WTC11 (cell line): ENCODE measurements at places on chromosomes 7 and 10.
A peak's percentile ranks its signal among the peaks of the same experiment; 100 is the strongest.

DNA sequence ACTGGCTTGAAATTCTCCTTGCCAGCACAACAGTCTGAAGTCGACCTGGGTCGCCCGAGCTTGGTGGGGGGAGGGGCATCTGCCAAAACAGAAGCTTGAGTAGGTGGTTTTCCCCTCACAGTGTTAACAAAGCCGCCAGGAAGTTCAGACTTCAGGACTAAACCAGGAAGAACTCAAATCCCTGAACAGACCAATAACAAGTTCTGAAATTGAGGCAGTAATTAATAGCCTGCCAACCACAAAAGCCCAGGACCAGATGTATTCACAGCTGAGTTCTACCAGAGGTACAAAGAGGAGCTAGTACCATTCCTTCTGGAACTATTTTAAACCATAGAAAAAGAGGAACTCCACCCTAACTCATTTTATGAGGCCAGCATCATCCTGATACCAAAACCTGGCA, 45.3 kb downstream of the LRRC72 start:
- no peak for DNase-seq

DNA sequence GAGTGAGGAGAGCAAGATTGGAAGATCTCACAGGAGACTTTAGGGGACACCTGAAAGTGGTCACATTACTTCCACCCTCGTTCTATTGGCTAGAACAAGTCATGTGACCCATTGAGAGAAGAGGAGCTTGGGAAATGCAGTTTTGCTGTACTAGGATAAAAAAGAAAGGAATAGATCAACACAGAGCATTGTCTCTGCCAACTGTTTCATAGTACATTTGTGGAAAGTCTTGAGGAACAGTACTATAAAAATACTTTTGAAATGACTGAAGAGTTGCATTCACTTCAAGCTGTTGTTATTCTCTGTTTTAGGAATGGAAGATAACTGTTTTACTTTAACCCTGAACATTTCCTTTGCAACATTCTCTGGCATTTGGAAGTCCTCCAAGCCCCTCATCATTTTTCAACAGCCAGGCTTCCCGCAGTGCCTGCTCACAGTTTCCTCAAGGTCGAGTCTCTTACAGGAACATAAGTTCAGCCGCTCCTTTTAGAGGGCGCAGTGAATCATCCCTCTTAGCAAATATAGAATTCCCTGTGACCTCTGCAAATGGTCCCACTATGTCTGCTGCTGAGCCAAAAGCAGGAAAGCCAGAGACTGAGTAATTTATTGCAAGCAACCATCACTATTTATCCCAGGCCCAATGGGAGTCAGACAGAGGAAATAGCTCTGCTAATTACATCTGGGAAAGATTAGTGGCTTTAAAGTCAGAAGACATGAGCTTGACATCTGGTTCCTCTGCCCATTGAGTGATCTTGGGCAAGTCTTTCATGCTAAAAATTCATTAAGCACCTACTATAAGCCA, 40.7 kb downstream of the MRPL32 start:
- no peak for DNase-seq

GRCh38 chr10:34348917-34349485, 466.1 kb downstream of the PARD3 start:
- DNase-seq: no peak

GRCh38 chr10:35387768-35388167, 51.5 kb downstream of the CCNY start:
- no peak for DNase-seq

GRCh38 chr7:133207687-133208086, 45.2 kb upstream of the EXOC4 start:
- DNase-seq: no peak

GRCh38 chr7:123241809-123242208, 42.0 kb upstream of the SLC13A1 start:
- DNase-seq: no peak

DNA sequence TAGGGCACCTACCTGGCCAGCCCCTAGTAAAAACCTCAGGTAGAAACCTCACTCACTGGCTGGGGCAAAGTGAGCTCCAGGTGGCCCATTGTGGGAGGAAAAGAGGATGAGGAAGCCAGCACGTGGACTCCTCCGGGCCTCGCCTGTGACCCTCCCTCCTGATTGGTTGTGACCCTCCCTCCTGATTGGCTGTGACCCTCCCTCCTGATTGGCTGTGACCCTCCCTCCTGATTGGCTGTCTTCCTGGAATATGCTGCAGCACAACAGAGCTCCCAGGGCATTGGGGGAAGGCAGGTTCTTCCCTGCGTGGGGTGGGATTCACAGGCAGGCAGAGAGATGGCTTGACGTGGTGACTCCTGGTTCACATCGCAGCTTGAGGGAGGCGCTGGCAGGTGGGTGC, 343.0 kb downstream of the GLRX3 start:
- DNase-seq: no peak

DNA sequence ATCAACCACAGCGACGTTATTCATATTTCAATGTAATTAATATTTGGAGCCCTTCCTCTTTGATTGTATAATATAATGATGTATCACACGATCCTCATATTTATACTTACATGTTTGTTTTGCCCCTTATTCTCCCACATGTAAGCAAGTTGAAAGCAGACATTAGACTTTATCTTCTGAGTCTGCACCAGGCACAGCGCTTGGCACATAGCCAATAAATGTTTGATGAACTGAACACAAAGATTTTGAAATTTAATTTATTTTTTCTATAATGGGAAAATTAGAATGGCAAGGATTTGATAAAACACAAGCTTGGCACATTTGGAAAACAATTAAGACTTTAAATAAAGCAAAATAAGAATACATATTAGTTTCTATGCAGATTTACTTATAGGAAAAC, 31.6 kb downstream of the ZFAND4 start:
- DNase-seq: no peak

GRCh38 chr10:109924967-109925620, 1.8 kb upstream of the XPNPEP1 start:
- no peak for DNase-seq

DNA sequence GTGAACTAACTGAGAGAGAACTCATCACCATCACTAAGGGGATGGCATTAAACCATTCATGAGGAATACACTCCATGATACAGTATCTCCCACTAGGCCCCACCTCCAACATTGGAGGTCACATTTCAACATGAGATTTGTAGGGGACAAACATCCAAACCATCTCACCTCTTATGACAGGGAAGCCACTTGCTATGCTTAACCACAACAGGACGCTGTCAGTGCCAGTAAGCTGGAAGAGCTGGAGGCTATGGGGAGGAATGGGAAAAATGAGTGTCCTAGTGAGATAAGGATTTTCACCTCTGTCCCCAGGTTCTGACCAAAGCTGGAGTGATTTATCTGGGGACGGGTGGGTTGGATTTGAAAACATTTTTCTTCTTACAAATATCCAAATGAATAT, 17.6 kb downstream of the PLCE1 start:
- DNase-seq: no peak

- DNase-seq: peak; percentile 13
Measured at GRCh38 chr10:7819121-7819460, 786 bp downstream of the TAF3 start.

- no peak for DNase-seq
Measured at GRCh38 chr7:2950578-2950977, 93.1 kb downstream of the CARD11 start.

DNA sequence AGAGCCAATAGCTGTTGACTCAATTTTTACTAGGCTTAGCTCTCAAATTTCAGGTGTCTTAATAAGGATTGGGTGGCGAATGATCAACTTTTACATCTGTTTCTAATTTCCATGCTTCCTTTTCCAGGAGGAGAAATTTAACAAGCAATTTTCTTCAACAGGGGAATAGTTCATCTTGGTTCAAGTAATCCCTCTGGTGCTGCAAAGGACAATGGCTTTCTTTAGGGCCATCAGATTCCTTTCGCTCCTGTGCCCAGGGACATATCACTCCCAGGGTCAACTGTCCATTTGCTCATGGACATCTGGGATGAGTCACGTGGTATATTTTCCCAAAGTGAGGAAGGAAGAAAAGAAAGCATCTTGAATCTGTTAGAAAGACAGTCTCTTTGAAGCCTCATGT, 313.3 kb downstream of the FRMD4A start:
- no peak for DNase-seq

- no peak for DNase-seq
Measured at GRCh38 chr7:137025469-137026175, 157.2 kb downstream of the CHRM2 start.

- DNase-seq: no peak
Measured at GRCh38 chr7:100010901-100011300, 4.5 kb upstream of the ZKSCAN1 start.

DNA sequence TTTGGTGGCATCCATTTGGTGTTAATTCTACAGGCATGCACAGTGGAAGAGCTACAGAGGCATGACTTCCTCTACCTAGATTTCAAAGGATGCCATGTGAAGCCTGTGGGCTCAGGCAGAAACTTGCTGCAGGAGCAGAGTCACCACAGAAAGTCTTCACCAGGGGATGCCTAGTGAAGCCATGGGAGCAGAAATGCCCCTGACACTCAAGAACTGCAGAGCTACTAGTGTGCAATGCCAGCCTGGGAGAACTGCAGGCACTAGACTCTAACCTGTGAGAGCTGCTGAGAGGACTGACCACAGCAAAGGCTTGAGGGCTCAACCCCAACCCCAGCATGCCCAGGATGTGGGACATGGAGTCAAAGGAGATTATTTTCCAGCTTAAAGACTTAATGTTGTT, 3.9 kb downstream of the OR9A2 start:
- DNase-seq: no peak

DNA sequence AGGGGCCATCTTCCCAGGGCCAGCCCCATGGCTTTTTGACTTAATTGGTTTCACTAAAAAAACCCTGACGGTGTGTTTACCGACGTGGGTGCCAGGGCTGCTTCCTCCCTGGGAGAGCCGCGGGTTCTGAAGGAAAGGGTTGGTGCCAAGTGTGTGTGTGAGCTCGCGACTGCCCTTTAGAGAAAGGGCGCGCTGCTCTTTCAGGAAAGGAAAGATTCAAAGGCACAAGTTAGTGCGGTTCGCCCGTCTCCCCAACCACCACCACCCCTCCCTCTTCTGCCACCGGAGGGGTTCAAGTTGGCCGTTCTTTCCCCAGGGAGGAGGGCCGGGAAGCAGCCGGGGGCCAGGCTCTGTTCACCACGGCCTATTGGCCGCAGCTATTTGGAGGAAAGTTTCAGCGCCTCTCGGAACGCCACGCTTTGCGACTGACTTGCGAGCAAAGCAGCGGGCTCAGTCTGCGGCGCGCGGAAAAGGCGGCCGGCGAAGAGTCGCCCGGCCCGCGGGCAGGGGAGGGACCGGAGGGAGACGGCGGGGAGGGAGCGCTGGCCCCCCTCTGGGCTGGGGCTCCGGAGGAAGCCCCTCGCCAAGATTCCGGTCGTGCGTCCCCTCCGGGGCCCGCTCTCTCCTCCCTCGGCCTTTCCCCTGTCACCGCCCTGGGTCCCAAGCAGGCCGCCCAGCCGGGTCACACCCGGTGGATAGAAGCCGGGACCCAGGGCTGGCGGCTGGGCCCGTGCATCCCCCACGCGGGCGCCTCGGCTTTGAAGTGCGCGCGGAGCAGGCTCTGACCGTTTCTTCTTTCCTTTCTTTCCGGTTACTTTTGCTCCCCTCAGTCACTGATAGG, 165.9 kb upstream of the PPP1R3A start:
- peak; percentile 57 for DNase-seq
